ENCODE measurements at places on chromosomes 4 and X.

DNA sequence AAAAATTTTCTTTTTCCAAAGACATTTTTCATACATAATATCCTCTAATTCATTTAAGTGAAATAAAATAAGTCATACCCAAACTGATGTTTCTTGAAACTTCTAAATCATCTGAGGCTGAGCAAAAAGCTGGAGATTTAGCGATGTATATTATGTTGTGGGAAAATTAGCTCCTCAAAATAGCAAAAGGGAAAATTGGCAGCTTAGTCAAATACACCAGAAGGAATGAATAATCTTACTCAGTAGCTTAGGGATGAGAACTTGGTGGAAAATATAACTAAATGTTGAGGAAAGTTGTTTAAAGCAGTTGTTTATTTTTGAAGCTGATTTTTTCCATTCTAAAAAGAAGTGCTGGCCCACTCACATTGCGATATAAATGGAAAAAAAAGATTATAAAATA lies 40.9 kb downstream of the GABRA4 start:
- no peak for DNase-seq

GRCh38 chr4:35933901-35934300 lies 310.4 kb downstream of the ARAP2 start:
- no peak for DNase-seq

DNA sequence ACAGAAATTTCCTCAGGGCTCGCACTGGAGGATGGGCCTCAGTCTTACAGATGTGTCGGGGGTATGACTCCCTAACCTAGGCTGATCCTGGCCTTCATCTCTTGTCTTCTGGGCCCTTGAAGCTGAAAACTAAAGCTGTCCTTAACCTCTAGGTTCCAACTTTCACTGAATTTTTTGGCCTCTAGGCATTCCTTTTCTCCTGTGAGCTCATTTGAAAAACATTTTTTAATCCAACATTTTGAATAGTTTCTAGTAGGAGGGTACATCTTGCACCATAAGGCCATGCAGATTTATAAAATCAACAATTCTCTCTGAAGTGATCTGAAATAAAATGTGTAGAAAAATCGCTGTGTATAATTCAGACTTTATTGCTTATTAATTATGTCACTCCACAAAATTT lies 19.7 kb downstream of the RWDD4 start:
- no peak for DNase-seq

- no peak for DNase-seq
These were observed 155.7 kb downstream of the SNCA start for GRCh38 chr4:89681219-89681618.

DNA sequence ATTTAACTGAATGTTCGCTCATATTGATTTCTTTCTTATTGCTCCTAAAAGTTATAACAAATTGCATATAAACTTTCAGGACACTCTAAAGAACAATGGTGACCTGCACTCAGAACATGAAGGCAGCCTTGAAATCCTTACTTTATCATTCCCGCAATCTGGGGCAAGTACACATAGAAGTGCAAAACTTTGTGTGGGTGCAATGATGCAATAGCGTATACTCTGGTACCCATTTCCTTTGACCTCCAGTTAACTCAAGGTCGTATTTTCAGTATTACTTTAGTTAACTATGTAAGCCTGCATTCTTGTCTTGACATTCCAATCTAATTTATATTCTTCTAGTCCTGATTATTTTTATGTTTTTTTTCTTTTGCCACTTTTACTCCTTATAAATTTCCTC lies 64.7 kb downstream of the C4orf46 start:
- DNase-seq: no peak

- DNase-seq: no peak
These were observed 11.8 kb upstream of the FAM53A start for GRCh38 chr4:1695913-1696312.

GRCh38 chrX:23435108-23435507 lies 100.5 kb downstream of the PTCHD1 start:
- no peak for DNase-seq

DNA sequence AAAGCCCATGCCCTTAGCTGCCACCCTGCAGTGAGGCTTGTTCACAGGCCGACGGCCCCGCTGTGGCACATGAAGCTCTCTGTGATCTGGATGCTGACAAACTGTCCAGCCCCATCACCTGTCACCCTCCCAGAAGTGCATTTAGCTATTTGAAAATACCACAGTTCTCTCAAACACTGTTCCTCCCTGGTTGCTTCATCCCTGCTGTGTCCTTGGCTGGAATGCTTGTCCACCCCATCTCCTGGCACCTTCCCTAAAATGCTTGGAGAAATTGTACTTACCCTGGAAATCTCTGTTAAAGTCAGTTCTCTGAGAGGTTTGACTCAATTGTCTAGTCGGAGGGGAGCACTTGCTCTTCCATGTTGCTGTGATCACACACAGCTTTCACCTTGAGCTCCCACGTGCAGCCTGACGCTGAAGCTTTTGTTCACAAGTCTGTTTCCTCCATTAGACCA lies 10.1 kb downstream of the SYNPO2 start:
- no peak for DNase-seq

DNA sequence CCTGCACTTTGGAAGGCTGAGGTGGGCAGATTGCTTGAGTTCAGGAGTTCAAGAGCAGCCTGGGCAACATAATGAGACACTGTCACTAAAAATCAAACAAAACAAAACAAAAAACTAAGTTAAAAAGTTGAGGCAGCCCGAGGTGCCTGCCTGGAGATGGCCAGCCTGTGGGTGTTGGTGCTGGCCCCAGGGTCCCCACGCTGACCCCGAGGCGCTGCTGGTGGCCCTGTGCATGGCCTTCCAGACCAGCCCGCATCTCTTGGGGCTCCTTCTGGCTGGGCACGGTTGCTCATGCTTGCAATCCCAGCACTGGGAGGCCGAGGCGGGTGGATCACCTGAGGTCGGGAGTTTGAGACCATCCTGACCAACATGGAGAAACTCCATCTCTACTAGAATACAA lies 4.4 kb downstream of the ETNPPL start:
- no peak for DNase-seq

DNA sequence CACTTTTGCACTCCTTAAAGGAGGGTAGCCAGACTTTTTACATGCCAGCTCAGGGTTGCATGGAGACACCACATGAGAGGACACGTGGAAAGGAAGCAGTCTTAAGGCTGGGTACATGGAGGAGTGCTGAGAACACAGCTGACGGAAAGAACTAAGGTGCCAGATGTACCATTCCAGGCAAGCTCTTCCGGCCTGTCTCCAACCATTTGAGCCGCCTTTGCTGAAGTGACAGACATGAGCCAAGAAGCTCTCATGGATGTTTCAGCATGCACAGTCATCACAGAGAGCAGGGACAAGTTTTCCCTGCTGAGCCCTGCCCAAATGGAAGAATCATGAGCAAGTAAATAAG lies 83.4 kb upstream of the BMP2K start:
- DNase-seq: no peak

GRCh38 chr4:150867148-150867547 lies 147.9 kb downstream of the LRBA start:
- no peak for DNase-seq

DNA sequence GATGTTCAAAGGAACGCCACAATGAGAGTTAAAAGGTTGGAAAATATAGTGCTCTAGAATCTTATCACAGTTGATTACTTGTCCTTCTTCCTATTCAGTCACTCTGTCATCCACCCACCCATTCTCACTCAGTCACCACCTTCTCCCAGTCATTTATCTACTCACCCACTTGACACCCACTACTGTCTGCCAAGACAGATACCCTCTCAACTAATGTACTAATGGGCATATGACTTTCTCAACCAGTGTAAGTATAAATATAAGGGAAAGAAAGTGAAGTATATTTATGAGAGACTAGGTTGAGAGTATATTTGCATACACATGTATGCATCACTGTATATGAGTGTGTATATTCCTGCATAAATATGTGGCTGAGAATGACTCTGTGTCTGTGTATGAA lies 20.0 kb downstream of the MID2 start:
- no peak for DNase-seq

DNA sequence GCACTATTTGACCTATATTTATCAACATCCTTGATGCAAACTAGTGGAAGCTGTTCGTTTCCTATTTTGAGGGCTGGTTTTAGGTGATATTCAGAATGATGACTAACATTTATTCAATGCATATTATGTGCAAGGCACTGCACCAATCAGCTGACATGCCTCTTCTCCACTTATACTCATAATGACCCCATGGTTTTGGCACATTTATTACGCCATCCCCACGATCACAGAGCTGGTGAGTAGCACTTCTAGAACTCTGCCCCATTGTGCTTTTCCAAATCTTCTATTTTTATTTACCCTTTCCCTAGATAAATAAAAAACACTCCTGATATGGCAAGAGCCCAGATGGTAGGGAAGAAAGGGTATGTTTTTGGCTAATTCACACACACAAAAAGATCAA lies 13.1 kb downstream of the SCML1 start:
- DNase-seq: no peak

DNA sequence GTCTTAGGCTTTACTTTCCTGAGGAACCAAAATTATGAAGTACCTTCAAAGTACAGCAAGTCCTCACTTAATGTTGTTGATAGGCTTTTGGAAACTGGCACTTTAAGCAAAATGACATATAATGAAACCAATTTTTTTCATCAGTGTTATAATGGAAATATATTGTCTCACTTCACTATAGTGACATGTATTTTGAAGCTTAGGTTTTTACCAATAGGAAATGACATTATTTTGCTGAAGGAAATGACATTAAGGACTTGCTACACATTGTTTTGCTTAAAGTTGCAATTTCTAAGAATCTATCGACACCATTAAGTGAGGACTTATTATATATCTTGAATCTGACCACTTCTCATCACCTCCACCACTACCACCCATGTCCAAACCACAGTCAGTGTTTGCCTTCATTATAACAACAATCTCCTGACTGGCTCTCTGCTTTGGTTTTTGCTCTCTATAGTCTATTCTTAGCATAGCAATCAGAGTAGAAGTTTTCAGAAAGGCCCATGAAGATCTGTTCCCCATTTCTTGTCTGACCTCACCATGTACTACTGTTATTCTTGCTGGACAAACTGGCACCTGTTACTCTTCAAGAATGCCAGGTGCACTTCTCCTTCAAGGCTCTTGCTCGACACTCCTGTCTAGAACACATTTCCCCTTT lies 311.2 kb downstream of the BMPR1B start:
- DNase-seq: no peak

DNA sequence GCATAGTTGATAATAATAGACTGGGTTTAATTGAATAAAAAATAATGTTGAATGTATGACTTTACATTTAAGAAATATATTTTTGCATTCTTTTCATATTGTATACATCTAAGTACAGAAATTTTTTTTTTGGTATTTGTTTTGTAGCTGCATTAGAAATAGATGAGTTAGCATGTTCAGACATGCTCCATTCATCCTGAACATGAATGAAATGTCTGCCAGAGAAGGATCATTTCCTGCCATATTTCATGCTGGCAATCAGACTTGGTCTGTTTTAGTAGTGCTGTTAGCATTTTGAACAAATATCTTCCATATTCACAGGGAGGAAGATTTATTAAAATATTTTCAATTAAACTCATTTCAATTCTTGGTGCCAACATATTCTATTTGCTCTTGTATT lies 98.9 kb downstream of the FRMPD4 start:
- no peak for DNase-seq

DNA sequence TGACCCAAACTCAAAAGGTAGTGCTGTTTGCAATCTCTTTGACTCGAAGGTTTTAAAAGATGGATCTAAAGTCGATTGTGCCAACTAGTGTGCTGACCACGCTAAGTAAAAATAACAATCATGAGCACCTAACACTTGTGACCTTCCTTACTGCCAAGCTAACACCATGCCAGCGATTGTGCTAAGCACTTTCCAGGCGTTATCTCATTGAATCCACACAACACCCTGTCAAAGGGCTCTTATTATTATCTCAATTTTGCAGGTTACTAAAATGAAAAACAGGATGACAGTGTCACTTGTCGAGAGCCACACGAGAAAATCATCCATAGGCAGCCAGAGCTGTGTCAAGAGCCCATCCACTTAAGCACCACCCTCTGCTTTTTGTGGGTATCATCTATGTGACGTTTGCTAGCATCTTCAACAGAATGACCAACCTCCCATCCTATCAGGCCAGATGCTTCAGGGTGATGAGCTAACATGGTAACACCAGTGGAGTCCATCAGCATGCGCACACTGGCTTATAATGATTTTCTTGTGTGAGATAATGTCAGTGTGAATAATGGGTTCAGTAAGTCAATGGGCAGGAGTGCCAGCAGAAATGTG lies 893 bp upstream of the GAB3 start:
- no peak for DNase-seq

DNA sequence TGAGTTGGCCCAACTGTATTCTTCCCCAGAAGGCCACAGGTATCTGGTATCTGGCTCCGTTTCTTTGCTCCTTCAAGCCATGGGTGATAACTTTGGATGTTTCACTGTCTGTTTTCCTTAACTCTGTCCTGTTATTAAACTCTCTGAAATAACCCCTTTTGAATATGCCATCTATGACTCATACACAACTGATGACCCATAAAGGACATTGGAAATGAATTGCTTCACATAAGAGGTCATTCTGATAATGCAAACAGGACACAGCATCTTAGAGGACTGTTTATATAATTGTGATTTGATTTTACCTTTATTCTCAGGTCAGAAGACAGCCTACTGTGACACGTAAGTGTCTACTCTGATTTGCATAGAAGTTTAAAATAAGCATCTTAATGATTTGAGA lies 227.7 kb downstream of the VEGFC start:
- DNase-seq: no peak

GRCh38 chrX:123817288-123817894 lies 42.5 kb upstream of the XIAP start:
- no peak for DNase-seq

DNA sequence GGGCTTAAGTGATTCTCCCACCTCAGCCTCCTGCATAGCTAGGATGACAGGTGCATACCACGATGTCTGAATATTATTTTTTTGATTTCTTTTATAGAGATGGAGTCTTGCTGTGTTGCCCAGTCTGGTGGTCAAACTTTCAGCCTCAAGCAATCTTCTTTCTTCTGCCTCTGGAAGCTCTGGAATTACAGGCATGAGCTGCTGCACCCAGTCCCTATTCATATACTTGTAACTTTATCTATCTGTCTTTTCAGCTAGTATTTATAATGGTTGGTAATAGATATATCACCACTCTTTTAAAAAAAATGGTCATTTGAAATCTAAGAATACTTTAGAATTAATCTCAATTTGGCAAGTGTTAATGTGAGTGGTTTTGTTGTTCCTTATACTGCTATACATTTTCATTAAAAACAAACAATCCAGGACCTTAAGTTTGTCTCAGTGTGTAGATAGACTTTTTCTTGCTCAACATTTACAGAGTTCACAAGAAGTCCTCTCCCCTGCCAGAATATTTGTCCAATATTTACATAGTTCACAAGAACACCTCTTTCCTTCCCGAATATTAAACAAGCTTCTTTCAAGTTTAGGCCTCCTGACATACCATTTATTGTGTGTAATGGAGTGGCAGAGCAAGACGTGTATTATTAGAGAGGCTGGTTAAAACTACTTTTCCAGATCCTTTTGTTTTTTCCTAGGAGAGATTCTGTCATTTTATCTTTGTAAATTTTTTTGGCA lies 1197.4 kb upstream of the ADGRL3 start:
- DNase-seq: no peak

Data from thoracic aorta (tissue), 2 donors.